CD4-positive, alpha-beta T cell treated with Interferon alpha-2 for 1 hour (primary cell): ENCODE measurements at places on chromosomes 7 and 10.

- DNase-seq: peak; percentile 13
These were observed 16.1 kb upstream of the ABCC2 start for GRCh38 chr10:99766302-99766681.

DNA sequence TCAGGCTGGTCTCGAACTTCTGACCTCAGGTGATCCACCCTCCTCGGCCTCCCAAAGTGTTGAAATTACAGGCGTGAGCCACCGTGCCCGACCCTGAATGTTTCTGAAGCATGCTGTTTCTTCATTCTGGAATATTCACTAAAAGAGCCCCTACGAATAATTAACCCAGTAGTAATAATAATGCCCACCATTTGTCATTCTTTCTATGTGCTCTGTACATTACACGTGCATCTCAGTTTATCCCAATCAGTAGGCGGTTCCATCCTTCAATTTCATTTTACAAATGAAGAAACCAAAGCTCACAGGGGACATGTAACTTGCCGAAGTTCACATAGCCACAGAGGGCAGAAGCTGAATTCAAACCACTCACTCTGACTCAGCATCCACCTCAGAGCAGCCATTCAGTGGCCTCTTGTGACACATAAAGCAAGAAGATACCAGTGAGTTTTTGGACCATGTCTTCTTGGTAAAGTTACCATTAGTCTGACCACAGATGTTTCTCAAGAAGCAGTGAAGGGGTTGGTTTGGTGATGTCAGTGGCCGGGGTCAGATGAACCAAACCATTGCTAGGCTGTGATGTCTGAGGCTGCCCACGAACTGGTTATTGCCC lies 71.9 kb upstream of the DUSP5 start:
- DNase-seq: peak; percentile 54

GRCh38 chr7:79182283-79182682 lies 271.2 kb downstream of the MAGI2 start:
- no peak for DNase-seq

DNA sequence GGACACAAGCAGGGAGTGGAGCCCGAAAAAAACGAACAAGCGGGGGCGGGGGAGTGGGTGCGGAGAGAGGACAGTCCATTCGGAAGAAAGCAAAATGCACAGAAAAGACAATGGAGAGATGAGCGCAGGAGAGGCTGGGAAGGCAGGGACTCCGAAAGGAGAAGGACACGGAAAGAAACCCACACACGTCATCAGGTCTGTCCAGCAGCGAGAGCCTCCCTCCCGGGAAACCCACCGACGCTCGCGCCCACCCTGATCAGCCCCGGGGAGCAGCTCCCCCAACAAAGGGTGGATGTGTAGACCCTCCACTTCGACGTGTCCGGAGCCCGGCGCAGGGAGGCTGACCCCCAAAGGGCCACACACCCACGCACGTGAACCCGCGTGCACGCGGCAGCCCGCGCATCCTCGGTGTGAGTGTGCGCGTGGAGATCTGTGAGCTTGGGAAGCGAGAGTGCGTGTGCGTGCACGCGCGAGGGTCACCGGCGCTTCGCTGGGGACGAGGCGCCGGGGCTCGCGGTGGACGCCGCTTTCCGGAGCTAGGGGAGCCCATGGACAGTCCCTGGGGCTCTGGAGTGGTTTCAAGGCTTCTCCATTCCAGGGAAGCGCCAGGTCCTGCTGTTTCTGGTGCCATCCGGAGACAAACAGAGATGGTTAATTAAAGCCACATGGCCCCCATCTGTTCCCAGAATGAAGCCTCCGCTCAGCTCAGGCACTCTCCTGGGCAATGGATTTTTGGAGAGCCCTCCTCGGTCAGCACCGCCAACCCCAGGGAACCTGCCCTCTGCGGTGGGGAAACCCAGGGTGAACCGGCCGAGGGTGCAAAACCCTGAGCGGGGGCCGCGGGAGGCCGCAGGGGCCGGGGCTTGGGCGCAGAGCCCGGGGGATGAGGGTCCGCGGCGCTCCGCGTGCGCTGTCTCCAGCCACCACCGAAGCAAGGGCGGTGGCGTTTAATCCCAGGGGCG lies 916 bp downstream of the LAMB1 start:
- DNase-seq: no peak

DNA sequence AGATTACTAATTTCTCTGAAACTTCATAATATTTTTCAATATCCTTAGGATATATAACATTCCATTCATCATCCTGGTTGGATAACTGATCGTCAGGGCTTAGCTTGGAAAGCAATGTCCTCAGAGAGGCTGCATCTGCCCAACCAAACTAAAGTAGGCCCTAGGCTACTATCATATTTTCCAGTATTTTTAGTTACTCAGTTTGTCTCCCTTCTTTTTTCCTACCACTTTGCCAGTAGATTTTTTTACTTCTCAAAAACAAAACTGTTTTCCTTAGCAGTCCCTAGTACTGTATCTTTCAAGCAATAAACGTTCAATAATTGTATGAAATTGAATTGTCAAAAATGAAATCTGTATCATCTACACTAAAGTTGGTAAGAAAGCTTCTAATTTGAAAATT lies 452.0 kb downstream of the TFEC start:
- DNase-seq: no peak
